ENCODE measurements at places on chromosomes 4 and X.

DNA sequence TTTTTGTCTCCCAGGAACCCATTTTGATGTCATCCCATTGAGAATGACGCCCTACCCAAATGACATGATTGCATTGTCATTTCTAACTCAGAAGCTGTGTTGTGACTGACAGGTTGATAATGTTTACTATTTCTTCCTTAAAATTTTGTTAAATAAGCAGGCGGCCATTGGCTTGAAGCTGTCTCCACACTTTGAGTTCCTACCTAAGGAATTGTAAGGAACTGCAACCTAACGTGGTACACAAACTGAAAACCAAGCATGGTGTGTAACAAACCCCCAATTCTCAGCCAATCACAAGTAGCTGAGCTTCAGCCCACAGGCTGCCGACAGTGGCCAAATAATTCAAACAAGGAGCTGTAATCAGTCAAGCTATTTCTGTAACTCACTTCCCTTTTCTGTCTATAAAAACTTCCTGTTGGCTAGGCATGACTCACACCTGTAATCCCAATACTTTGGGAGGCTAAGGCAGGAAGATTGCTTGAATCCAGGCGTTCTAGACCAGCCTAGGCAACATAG, 2.9 kb upstream of the MND1 start:
- H3K27ac ChIP-seq: no peak overlapping the region
- no peak for DNase-seq
- H3K27me3 ChIP-seq: peaks cover 2% of the 10 kb centered on the region

DNA sequence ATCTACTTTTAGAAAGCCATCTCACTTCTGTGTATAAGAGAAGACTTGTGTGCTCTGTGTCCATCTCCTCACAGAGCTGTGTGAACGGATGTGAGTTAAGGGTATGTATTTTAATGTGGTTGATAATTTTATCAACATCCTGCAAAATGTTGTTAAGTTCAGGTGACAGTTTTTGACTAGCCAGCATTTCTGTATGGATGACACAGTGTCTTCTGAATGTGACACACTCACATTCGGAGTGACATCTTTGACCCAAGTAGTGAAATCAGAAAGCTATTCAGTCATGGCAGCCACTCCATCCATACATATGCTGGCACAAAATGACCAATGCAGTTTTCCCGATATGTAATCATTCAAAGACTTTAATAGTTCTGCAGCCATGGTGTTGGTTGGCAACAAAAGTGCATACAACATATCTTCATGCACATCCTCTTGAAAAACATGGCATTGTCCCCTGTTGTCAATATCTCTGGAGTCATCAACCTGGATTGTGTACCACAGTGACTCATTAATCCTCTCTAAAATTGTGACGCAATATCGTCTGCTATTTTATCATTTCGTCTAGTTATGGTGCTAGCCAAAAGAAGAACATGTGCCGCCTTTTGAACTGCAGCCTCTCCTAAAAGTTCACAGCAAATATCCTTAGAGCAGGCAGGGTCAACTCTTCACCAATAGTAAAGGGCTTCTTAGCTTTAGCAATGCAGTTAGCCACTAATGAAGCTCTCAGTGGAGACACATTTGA, 6.8 kb upstream of the FGF2 start:
- DNase-seq: no peak
- no peak overlapping the region for H3K4me3 ChIP-seq
- no peaks in the 10 kb centered on the region for H3K4me1 ChIP-seq
- peaks cover 38% of the 10 kb centered on the region for H3K27me3 ChIP-seq
- H3K27ac ChIP-seq: no peak overlapping the region
- no peaks in the 10 kb centered on the region for H3K36me3 ChIP-seq

- no peak overlapping the region for H3K4me3 ChIP-seq
- DNase-seq: no peak
- no peaks in the 10 kb centered on the region for H3K4me1 ChIP-seq
- H3K27ac ChIP-seq: no peak overlapping the region
- no peaks in the 10 kb centered on the region for H3K27me3 ChIP-seq
Measured at GRCh38 chr4:96685691-96686090, 845.8 kb downstream of the PDHA2 start.

DNA sequence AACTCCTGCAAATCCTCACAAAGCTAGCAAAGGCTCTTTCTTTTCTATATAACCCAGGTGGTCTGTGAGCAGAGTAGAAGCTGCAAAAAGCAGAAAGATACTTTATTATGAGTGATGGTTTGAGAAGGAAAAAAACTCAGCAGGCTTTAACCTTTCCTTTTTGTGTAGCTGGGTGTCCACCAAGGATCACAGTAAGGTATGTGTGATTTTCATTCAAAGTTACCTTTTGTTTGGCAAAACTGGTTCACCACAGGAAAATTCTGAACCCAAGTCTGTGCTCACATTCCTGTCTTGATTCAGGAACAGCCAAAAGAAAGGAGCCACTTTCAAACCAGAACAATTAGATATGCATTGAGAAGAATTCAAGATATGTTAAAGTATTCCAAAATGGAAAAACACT, 35.7 kb downstream of the FRAS1 start:
- no peak overlapping the region for H3K4me3 ChIP-seq
- H3K4me1 ChIP-seq: no peaks in the 10 kb centered on the region
- peaks cover 5% of the 10 kb centered on the region for H3K27me3 ChIP-seq
- H3K36me3 ChIP-seq: no peaks in the 10 kb centered on the region
- H3K27ac ChIP-seq: no peak overlapping the region
- no peak for DNase-seq

- no peak for DNase-seq
- no peak overlapping the region for H3K4me3 ChIP-seq
- no peaks in the 10 kb centered on the region for H3K36me3 ChIP-seq
- no peak overlapping the region for H3K27ac ChIP-seq
- H3K27me3 ChIP-seq: no peaks in the 10 kb centered on the region
Measured at GRCh38 chrX:150844016-150844415, 54.5 kb downstream of the CD99L2 start.

DNA sequence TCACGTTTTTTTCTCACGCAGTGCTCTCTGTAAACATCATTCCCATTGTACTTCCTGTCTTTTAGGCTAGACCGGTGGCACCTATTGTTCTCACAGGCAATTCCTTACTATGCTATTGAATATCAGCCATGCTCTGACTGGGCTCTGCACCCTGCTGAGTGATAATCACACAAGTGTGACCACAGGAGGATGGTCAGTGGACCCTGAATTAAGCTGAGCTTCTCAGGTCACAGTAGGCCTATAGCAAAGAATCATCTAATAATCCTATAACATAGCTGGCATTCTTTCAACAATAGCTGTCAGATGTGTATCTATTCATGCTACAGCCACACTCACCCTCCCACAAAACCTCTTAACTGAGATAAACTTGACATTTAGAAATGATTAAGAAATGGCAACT, 2399.8 kb upstream of the TENM3 start:
- no peak overlapping the region for H3K27ac ChIP-seq
- no peak overlapping the region for H3K4me3 ChIP-seq
- H3K27me3 ChIP-seq: no peaks in the 10 kb centered on the region
- no peaks in the 10 kb centered on the region for H3K36me3 ChIP-seq

DNA sequence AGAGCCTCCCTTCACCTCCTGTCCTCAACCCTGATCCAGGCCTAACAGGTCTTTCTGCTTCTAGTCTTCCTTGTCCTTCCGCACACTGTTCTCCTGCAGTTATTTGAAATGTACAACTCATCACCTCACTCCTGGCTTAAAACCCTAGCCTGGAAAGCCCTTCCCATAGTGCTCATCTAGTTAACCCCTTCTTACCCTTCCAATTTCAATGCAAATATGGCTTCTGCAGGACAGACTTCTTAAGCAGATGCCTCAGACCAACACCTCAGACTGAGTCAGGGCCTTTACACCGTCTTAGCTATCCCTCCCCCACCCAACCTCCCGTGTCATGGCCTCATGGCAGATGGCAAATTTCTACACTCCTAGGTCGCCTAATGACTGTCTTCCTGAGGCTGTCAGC, 130.4 kb downstream of the BCOR start:
- H3K36me3 ChIP-seq: peaks cover 3% of the 10 kb centered on the region
- DNase-seq: peak; percentile 48
- H3K4me1 ChIP-seq: peaks cover 20% of the 10 kb centered on the region
- no peak overlapping the region for H3K4me3 ChIP-seq
- peak overlapping the region; percentile 62 for H3K27ac ChIP-seq
- no peaks in the 10 kb centered on the region for H3K27me3 ChIP-seq

DNA sequence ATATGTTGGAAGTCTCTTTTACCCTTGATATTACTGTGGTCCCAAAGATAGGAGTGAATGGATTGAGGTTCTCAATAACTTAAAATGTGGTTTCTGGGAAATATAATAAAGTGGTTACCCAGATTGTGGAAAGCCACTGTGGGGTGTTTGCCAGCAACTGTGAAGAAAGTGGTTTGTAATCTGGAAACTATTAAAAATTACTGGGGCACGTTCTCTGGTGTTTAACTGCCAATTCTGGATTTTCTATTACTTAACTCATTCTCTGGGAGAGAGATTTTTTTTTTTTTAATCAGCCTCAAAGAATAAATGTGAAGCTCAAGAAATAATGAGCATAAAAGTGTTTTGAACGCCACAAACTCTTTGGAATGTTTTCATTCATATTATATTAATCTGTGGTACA, 4.9 kb upstream of the CXCL6 start:
- H3K36me3 ChIP-seq: no peaks in the 10 kb centered on the region
- H3K27me3 ChIP-seq: no peaks in the 10 kb centered on the region
- H3K4me1 ChIP-seq: no peaks in the 10 kb centered on the region
- H3K4me3 ChIP-seq: no peak overlapping the region
- no peak for DNase-seq

DNA sequence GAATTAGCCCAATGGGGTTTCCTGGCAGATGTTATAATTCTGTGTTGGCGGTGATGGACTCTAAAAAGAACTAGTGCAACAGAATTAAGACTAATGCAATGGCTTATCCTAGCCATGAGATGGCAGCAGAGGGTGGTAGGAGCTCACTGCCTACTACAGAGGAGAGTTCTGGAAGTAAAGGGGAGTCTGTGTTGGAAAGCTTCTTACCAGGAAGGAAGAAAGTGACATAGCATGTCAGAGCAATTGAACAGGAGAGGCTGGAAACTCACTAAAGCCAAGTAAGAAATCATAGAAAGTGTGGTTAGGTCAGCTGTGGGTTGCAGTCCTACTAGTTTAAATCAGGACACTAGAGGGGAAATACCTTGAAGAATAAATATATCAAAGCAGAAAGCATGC, 6.3 kb upstream of the TRPC5OS start:
- peaks cover 5% of the 10 kb centered on the region for H3K4me1 ChIP-seq
- H3K27me3 ChIP-seq: peaks cover 4% of the 10 kb centered on the region
- H3K4me3 ChIP-seq: no peak overlapping the region
- no peak overlapping the region for H3K27ac ChIP-seq
- no peaks in the 10 kb centered on the region for H3K36me3 ChIP-seq

- DNase-seq: no peak
- no peak overlapping the region for H3K27ac ChIP-seq
- H3K27me3 ChIP-seq: no peaks in the 10 kb centered on the region
- peaks cover 9% of the 10 kb centered on the region for H3K36me3 ChIP-seq
- peaks cover under 1% of the 10 kb centered on the region for H3K4me1 ChIP-seq
- H3K4me3 ChIP-seq: no peak overlapping the region
Measured at GRCh38 chrX:130125091-130125874, 15.0 kb upstream of the ELF4 start.

DNA sequence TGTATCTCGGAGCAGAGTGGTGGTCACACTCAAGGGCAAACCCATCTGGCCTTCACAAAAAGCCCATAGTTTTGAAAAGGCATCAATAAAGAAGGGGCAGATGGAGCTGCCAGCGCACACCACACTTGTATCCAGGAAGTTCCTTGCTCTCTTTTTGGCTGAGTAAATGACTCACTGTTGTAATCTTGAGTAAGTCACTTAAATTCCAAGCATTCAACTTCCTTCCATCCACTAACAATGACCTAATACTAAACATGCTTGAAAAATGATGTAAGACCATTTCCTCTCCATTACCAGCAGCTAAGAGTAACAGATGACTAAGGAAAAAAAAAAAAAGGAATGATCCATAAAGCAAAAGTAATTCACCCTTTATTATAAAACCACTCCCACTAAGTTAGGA, 32.4 kb upstream of the MYOZ2 start:
- DNase-seq: no peak
- H3K36me3 ChIP-seq: no peaks in the 10 kb centered on the region
- H3K27me3 ChIP-seq: peaks cover 3% of the 10 kb centered on the region
- H3K4me3 ChIP-seq: no peak overlapping the region
- no peaks in the 10 kb centered on the region for H3K4me1 ChIP-seq
- H3K27ac ChIP-seq: no peak overlapping the region

DNA sequence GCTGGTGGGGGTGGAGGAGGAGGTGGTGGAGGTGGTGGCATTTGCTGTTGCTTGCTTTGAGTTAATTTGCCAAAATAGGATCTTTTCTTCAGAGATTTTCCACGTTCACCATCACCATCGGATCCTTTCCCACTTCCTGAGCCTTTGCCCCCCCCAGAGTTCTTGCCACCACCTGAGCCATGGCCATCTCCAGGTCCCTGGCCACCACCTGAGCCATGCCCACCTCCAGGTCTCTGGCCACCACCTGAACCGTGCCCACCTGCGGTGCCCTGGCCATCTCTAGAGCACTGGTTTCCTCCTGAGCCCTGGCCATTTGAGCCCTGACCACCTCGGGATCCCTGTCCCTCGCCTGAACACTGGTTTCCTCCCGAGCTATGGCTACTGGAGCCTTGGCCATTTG, 1.9 kb downstream of the IRS4 start:
- DNase-seq: no peak
- H3K36me3 ChIP-seq: peaks cover 1% of the 10 kb centered on the region
- H3K27ac ChIP-seq: no peak overlapping the region
- H3K4me3 ChIP-seq: no peak overlapping the region
- no peaks in the 10 kb centered on the region for H3K4me1 ChIP-seq

DNA sequence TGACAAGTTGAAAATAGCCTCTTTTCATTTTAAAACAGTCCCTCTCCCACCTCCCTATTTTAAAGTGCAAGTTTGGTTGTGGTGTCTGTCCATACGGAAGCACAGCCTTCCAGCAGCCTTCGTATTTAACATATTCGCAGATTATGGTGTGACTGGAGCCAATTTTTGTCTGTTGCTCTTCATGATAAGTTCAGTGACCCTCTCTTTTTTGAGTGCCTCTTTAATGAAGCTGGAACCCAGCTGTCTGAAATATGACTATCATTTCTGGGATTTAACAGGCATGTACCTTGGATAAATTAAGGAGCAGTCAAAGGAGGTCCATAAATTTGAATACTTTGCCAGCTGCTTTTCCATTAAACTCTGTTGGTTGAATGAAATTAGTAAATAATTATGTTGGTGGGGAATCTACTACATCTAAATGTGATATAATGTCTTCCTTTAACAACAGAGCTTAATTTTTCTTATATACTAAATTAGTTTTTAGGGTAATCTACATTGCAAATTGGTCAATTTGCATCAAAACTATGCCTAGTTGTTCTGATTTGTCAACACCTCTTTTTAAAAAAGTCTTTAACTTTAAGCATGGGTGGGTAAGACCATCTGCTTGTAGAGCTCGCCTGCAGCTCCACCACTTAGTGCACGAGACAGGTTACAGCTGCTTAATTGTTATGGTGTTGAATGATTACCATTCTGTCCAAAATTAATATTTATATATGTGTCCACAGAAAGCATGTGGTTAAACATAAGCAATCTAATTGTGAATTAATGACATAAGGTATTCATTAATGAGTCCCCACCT, 216.6 kb downstream of the DCTD start:
- H3K27ac ChIP-seq: no peak overlapping the region
- no peaks in the 10 kb centered on the region for H3K36me3 ChIP-seq
- no peak for DNase-seq
- no peak overlapping the region for H3K4me3 ChIP-seq
